Dermis microvascular lymphatic vessel endothelial cell (primary cell): ENCODE measurements at places on chromosomes 6 and 20.

GRCh38 chr20:57705127-57705899 is 4.5 kb downstream of the PMEPA1 start:
- no peak for DNase-seq

GRCh38 chr6:84718038-84718955 is 46.1 kb downstream of the TBX18 start:
- no peak for DNase-seq

- DNase-seq = no peak
Measured at GRCh38 chr6:744666-745353, 51.9 kb upstream of the EXOC2 start.

DNA sequence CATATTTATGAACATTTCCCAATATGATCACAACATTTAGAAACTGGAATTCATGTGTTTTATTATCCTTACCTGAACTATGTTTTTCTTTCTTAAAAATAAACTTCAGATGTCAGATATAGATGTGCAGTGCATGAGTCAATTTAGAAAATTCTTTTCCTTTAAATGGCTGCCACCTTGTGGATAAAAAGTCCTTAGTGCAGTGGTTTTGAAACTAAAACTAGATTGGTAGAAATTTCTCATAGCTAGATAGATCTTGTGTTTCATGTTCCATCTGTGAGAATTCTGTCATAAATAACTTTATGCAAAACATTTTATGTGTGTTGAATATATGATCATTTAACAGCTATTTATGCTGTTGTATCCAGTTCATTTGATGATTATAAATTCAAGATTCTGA is 134.9 kb downstream of the KLHL32 start:
- DNase-seq = peak; percentile 35

GRCh38 chr6:35757456-35758123 is 18.8 kb upstream of the CLPSL2 start:
- DNase-seq = no peak

DNA sequence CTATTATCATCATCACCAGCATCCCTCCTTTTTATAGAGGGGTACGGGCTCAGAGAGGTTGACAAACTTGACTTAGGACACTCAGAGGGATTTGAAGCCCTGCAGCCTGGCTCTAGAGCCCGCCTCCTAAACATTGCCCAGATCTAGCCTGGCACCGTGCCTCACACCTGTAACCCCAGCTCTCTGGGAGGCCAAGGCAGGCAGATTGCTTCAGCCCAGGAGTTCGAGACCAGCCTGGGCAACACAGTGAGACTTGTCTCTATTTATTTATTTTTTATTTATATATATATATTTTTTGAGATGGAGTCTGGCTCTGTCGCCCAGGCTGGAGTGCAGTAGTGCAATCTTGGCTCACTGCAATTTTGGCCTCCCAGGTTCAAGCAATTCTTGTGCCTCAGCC is 6.3 kb upstream of the CSE1L start:
- DNase-seq = no peak
